ENCODE measurements at places on chromosomes 16 and 17.

GRCh38 chr16:1613211-1613622, 1.1 kb downstream of the CRAMP1 start:
- no peak overlapping the region for H3K27ac ChIP-seq
- peaks cover 3% of the 10 kb centered on the region for H3K36me3 ChIP-seq
- peak overlapping the region; percentile 96 for H3K4me3 ChIP-seq
- H3K27me3 ChIP-seq: peaks cover 7% of the 10 kb centered on the region
- peaks cover 2% of the 10 kb centered on the region for H3K4me1 ChIP-seq

DNA sequence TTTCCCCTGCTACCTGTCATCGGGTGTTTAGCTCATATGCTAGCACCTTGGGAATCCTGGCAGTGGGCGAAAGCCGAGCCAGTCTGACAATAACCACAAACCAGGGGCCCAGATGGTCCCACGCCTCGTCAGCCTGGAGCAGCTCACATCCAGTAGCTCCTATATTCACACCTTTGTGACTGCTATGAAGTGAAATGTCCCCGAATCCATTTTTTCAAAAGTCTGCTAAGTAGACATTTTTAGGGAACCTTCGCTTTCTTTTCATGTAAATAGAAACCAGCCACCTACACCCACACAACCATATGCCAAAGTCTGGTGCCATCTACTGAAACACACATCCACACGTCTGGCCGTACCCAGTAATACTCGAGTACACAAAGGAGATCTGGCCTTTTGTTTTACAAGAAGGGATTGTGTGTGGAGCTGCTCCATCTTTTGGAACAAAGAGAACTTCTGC, 176.8 kb downstream of the SLC39A11 start:
- no peak overlapping the region for H3K4me3 ChIP-seq
- DNase-seq: no peak
- H3K36me3 ChIP-seq: no peaks in the 10 kb centered on the region
- no peaks in the 10 kb centered on the region for H3K4me1 ChIP-seq
- no peak overlapping the region for H3K27ac ChIP-seq
- H3K27me3 ChIP-seq: no peaks in the 10 kb centered on the region

- peak overlapping the region; percentile 47 for H3K4me3 ChIP-seq
- no peak overlapping the region for H3K27ac ChIP-seq
- no peaks in the 10 kb centered on the region for H3K36me3 ChIP-seq
- peaks cover 2% of the 10 kb centered on the region for H3K27me3 ChIP-seq
- peaks cover 1% of the 10 kb centered on the region for H3K4me1 ChIP-seq
Observed at GRCh38 chr16:30875871-30876801, 17.7 kb downstream of the BCL7C start.

GRCh38 chr17:57551321-57552079, 193.6 kb downstream of the CCDC182 start:
- no peak overlapping the region for H3K27ac ChIP-seq
- no peak for DNase-seq
- H3K4me1 ChIP-seq: peaks cover 16% of the 10 kb centered on the region
- no peaks in the 10 kb centered on the region for H3K36me3 ChIP-seq
- no peaks in the 10 kb centered on the region for H3K27me3 ChIP-seq

GRCh38 chr16:86710602-86710950, 132.2 kb downstream of the FOXL1 start:
- H3K4me1 ChIP-seq: no peaks in the 10 kb centered on the region
- H3K36me3 ChIP-seq: no peaks in the 10 kb centered on the region
- no peak overlapping the region for H3K4me3 ChIP-seq
- H3K27ac ChIP-seq: no peak overlapping the region

GRCh38 chr16:14500791-14501190, 129.3 kb downstream of the PARN start:
- H3K27ac ChIP-seq: no peak overlapping the region
- no peaks in the 10 kb centered on the region for H3K27me3 ChIP-seq
- peaks cover 8% of the 10 kb centered on the region for H3K4me1 ChIP-seq
- DNase-seq: no peak
- no peak overlapping the region for H3K4me3 ChIP-seq

DNA sequence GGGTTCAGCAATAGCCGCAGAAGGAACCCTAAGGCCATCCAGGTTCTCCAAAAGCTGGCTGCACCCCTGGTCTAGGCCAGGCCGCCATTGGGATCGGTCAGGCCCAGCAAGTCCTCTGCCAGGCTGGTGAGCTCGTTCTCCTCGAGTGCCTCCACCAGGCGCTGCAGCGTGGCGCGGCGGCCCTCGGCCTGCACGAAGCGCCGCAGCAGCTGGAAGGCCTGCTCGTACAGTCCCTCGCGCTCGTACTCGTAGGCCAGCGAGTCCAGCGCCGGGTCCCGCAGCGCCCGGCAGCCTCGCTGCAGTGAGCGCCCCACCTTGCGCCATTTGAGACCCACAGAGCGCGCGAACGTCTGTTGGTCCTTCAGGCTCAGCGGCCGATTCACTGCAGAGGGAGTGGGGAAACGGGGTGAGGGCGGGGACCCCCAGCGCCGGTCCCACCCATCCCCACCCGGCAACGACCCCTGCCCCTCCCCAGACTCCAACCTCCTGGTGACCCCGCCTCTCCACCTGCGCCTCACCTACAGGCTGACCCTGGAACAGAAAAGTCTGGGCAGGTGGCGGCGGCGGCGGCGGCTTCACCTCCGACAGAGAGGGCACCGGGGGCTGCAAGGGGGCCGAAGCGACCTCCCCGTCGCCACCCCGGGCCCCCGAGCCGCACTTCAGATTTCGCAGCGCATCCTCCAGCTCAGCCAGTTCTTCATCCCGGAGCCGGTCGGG, 3.9 kb upstream of the B3GNT9 start:
- DNase-seq: no peak
- H3K27me3 ChIP-seq: peaks cover 71% of the 10 kb centered on the region
- H3K27ac ChIP-seq: no peak overlapping the region

GRCh38 chr17:72665852-72666851, 426.3 kb downstream of the SLC39A11 start:
- DNase-seq: no peak
- no peaks in the 10 kb centered on the region for H3K27me3 ChIP-seq
- no peak overlapping the region for H3K27ac ChIP-seq
- H3K4me1 ChIP-seq: peaks cover 3% of the 10 kb centered on the region

- H3K27ac ChIP-seq: no peak overlapping the region
- no peaks in the 10 kb centered on the region for H3K4me1 ChIP-seq
- H3K36me3 ChIP-seq: no peaks in the 10 kb centered on the region
- H3K4me3 ChIP-seq: no peak overlapping the region
Observed at GRCh38 chr16:73601911-73602310, 554.0 kb upstream of the ZFHX3 start.

DNA sequence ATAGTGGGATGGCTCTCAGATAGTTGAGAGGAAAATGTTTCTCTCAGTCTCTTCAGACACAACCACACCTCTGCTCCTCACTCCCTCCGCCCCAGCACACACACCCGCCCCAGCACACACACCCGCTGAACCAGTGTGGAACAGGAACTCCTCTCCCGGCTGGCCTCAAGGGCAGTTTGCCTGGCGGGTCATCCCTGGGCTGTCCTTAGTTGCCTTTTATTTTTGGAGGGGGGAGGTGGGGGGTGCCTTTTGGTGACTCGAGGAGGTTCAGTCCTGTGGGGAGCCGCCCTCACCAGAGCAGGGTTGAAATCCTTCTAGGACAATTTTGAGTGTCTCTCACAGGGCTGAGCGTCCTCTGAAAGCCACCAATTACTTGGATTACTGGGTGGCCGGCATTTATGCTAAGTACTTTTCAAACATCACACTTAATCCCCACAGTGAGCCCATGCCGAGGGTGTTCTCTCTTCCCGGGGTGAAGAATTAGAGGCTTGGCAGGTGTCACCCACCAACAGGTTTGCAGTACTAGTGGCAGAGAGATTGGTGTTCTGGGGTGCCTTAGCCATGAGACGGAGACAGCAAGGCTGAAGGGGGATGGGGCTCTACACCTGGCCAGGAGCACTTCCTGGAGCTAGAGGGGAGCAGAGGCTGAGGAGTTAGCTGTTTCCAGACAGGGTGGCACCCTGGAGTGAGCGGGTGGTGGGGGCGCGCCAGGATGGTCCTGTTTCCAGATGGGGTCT, 2.8 kb downstream of the RASD1 start:
- no peak overlapping the region for H3K27ac ChIP-seq
- DNase-seq: no peak
- H3K36me3 ChIP-seq: peaks cover 7% of the 10 kb centered on the region
- H3K4me1 ChIP-seq: peaks cover 14% of the 10 kb centered on the region
- no peak overlapping the region for H3K4me3 ChIP-seq
- H3K27me3 ChIP-seq: peaks cover 10% of the 10 kb centered on the region

DNA sequence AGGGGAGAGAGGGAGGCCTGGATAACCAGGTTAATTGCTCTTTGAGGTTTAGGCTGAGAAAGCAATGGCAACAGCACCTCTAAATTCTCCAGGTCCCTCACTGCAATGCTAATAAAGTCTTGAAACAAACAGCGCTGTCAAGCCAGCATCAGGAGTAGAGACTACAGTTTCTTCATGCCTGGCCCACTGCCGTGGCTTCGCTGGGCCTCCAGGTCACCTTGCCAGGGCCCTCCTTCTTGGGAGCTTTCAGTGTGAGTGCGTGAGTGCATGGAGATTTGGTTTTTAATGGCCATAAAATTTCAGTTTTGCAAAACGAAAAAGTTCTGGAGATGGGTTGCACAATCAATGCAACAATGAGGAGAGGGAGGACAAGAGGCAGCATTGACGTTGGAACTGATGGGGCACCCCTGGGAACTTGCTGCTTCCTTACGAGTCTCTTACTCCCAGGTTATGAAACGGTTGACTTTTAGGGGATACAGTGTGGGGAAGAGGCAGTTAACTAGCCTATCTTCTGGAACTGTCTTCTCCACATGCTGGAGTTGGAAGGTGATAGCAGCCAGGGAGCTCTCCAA, 229.4 kb downstream of the XYLT1 start:
- no peaks in the 10 kb centered on the region for H3K27me3 ChIP-seq
- no peak overlapping the region for H3K27ac ChIP-seq
- DNase-seq: no peak
- no peaks in the 10 kb centered on the region for H3K4me1 ChIP-seq

DNA sequence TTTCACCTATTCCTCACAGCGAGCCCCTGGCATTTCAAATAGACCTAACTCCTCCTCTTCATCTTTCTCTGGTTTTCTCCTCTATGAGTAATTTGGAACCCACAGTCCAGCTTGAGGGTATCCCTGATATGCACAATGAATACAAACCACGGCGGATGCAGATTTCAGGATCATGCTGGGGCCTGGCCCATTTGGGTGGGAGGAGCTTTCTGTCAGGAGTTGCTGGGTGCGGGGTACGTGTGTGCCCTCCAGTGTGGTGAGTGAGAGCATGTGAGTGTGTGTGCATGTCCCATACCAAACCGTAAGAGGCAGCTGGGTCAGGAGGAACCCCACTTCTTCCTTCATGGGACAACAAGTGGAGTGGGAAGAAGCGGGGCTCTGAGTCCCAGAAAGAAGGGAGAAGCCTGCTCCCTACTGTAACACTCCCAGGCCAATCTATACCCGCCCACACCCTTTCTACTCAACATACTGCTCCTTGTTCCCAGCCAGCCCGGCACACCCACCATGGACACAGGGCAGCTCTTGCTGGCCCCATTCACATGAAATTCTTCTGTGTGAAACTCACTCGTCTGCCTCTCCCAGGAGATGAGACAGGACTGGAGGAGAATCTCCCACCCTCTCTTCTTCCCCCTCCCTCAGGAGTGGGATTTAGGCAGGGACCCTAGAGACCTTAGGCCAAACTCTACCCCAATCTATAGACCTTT, 18.4 kb downstream of the CNTNAP1 start:
- H3K36me3 ChIP-seq: peaks cover 5% of the 10 kb centered on the region
- no peak overlapping the region for H3K4me3 ChIP-seq
- H3K27me3 ChIP-seq: no peaks in the 10 kb centered on the region
- no peaks in the 10 kb centered on the region for H3K4me1 ChIP-seq
- H3K27ac ChIP-seq: no peak overlapping the region

DNA sequence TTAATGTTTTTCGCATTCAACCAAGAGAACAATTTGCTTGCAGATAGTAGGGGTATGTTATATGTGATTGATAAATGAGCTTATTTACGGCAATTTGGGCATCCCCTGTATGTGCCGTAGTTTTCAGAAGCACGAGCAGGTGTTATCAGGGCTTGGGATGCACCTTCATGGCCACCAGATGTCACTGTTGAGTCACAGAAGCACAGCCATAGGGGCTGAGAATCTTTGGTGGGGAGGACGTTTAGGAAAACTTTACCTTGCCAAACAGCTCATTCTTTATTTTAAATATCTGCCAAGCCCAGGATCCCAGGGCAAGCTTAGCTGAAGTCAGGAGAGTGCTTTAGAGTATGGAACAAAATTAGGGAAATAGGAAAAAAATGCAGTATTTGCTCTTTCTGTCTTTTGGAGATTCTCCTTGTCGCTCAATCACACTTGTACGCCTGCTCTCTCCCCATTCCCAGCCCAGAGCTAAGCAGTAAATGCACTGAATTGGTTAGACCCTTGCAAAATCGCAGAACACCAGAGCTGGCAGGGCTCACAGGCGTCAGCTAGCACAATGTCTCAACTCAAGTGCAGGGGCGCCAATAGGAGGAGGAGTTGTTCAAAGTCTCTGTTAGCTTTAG, 93.6 kb upstream of the MPHOSPH6 start:
- H3K36me3 ChIP-seq: no peaks in the 10 kb centered on the region
- H3K4me1 ChIP-seq: no peaks in the 10 kb centered on the region

- no peak overlapping the region for H3K27ac ChIP-seq
- no peak for DNase-seq
- H3K4me1 ChIP-seq: peaks cover 2% of the 10 kb centered on the region
- no peaks in the 10 kb centered on the region for H3K36me3 ChIP-seq
- H3K4me3 ChIP-seq: no peak overlapping the region
- H3K27me3 ChIP-seq: no peaks in the 10 kb centered on the region
Observed at GRCh38 chr17:31074772-31075555, 19.8 kb upstream of the NF1 start.

GRCh38 chr17:78278139-78278741, 46.8 kb downstream of the TMEM235 start:
- H3K4me1 ChIP-seq: peaks cover 6% of the 10 kb centered on the region
- no peaks in the 10 kb centered on the region for H3K36me3 ChIP-seq
- DNase-seq: no peak

DNA sequence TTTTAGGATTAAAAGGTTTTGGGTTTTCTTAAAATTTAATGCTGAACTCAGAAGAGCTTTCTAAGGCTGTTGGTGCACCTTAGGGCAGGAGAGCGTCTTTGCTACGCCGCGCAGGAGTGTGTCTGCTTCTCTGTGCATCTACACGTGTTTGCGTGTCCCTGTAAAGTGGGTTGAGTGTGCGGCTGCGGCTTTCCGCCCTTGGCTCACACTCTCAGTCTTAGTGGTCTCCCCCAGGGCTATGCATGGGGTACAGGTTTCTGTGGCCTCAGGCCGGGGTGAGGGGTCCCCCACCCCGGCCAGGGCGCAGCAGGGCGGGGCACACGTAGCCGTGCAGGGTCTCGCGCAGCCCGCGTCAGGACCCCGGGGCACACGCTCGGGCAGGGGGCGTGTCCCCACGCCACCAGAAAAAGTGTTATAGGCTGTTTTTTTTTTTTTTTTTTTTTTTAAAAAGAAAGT, 727 bp upstream of the TENT4B start:
- H3K4me1 ChIP-seq: peaks cover 3% of the 10 kb centered on the region
- no peak for DNase-seq
- no peaks in the 10 kb centered on the region for H3K27me3 ChIP-seq
- no peak overlapping the region for H3K27ac ChIP-seq
- peak overlapping the region; percentile 82 for H3K4me3 ChIP-seq
